CD4-positive, alpha-beta T cell (primary cell): ENCODE measurements at places on chromosomes 16 and 17.

DNA sequence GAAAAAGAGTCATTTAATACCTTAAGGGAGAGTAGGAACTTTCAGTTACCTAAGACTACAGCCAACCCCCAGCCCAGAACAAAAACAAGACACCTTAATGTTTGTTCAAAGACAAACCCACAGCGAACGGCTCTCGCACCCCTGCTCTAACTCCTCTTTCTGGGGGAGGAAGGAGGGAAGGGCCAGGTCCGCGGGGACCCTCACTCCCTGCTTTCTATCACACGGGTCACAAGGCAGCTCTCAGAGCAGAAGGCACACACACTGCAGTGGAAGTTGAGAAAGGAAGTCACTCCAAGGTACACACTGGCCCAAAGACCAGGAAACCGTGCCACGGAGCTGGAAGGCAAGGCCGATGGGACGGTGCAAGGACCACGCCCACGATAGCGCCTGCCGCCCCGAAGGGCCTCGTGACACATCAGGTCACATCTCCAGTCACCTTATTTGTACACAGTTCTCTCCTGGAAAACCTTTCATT, 10.0 kb downstream of the LITAFD start:
- DNase-seq: no peak

GRCh38 chr17:28940142-28940541, 11.2 kb downstream of the PHF12 start:
- no peak for DNase-seq

DNA sequence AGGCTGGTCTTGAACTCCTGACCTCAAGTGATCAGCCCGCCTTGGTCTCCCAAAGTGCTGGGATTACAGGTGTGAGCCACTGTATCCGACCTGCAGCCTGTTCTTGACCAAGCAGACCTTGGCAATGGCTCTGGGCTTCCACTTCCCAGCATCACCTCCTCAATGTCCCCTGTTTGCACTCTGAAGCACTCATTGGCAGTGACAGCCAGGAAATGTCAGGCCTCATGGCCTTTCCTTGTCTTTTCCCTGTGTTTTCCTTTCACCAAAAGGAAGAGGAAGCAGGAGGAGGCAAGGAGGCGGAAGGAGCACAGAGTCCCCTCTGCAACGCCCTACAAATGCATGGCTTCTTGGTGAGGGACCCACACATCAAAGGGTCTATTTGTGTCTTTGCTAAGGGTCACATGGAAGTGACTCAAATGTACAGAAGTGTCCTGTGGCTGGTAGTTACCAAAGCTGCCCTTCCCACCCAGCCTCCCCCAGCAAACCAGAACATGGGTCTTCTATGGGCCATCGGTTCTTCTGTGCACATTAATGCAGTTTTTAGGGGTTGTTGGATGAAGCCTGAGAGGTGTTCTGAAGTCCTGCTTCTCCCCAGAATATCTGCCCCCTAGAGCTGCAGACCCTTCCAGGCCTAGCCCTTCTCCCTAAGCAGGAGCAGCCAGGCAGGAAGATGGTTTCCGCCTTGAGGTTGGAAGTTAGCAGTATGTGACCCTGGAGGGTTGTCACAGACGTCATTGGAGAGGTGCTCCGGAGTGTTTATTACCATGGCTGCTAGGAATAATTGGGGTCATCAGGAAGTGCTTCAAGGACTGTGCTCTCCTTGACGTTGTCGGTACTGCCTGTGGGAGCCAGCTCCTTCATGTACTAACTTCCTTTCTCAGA, 60.8 kb downstream of the WIPI1 start:
- DNase-seq: no peak

- DNase-seq: no peak
Measured at GRCh38 chr17:34851961-34852540, 109.2 kb downstream of the CCT6B start.

GRCh38 chr17:44794851-44795413, 35.2 kb downstream of the GJC1 start:
- no peak for DNase-seq

DNA sequence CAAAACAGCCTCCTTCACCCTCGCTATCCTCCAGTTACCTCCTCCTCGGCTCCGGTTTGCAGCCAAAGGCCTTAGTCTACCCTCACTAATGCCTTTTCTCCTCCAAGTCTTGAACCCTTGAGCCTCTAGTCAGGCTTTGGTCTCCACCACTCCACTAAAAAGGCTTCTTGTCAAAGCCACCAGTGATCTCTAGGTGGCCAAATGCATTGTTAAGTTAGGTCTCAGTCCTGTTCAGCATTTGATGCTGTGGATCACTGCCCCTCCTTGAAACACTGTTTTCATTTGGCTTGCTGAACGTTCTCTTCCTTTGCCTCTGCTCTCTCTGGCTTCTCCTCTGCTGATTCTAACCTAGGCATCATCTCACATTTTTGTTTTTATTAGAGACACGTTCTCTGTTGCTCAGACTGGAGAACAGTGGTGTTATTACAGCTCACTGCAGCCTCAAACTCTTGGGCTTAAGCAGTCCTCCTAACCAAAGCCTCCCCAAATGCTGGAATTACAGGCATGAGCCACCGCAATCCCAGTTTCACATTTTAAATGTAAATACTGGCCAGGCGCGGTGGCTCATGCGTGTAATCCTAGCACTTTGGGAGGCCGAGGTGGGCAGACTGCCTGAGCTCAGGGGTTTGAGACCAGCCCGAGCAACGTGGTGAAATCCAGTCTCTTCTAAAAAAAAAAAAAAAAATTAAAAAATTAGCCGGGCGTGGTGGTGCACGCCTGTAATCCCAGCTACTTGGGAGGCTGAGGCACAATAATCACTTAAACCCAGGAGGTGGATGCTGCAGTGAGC, 1.1 kb downstream of the SGF29 start:
- DNase-seq: no peak

DNA sequence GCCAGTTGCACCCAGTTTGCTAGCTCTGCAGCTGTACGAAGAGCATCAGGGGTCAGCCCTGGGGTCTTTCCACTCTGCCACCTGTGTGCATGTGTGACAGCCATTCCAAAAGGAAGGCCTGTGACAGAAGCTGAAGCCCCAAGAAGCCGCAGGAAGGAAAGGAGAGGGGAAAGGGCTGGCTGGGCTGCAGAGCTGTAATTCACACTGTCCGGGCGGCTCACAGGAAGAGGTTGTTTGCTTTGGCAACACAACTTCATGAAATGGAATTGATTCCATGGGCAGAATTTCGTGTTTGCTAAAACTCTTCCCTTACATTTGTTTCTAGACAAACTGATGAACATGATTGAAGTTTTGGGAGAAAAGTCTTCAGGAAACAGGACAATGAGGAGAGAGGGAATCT, 14.8 kb downstream of the TMEM204 start:
- DNase-seq: no peak
